Stimulated activated CD4-positive, alpha-beta T cell treated with anti-CD3 and anti-CD28 coated beads, Interleukin-1b, Interleukin-23, amount 100 ng/mL, for 4 hours (primary cell): ENCODE measurements at places on chromosomes 16 and 17.

GRCh38 chr16:24845726-24846547 lies at the start of gene SLC5A11:
SLC5A11 (plus strand) TSS chr16:24845963; CDS start chr16:24858644, 12,681 bp downstream.
- no peak for DNase-seq

DNA sequence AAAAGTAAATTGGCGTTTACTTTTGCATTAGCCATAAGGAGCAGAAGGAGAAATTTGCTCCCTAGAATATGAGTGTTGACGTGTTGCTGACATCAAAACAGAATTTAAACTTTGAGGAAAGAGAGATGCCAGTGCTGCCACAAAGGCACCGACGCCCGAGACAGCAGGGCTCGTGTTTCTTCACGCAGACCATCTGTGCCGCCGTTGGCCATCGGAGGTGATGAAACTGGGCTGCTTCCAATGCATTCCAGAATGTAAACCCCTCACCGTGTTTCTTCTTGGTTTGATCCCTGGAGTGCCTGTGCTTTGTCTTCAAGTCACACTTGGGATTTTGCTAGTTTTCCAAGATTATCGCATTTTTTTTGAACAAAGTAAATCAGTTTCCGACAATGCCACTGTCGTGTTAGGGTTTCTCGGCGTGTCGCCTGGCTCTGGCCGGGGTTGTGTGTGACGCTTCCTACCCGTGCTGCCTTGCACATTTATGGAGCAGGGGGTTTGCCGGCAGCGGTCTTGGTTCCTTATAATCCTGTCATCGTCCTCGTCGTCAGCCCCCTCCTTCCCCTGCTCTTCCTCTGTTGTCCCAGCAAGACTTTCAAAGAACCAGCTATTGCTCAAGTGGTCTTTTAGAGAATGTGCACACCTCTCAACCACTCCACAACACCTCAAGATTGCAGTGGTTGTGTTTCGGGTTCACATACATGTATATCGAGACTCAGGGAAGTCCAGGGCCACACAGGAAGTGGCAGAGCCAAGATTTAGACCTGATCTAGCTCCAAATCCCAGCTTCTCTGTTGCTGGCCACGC lies 103.9 kb downstream of the METRNL start:
- DNase-seq, result no peak

DNA sequence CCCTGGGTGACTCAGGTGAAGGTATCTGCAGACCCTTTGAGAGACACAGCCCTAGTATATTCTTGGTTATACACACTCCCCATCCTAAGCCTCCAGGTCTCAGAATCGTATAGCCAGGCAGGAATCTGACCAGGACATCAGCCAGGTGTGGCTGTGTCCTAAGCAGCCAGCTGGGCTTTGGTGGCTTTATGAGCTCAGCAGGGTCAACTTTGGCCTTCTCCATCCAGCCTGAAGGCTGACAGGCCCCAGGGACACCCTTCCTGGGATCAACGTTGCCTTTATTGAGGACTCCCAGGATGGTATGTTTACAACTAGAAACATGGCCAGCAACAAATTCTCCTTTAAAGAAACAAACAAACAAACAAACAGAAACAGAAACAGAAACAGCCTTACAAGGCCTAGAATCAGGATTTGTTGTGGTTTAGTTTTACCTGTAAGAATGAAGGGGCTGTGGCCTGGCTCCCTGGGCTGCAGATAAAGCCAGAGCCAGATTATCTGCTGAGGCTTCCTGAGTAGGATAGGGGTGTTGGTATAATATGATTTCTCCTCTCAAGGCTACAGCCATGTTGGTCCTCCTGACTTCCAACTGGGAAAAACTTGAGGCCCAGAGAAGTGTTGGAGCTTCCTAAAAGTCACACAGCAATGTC lies 8.5 kb downstream of the KIF19 start:
- no peak for DNase-seq

DNA sequence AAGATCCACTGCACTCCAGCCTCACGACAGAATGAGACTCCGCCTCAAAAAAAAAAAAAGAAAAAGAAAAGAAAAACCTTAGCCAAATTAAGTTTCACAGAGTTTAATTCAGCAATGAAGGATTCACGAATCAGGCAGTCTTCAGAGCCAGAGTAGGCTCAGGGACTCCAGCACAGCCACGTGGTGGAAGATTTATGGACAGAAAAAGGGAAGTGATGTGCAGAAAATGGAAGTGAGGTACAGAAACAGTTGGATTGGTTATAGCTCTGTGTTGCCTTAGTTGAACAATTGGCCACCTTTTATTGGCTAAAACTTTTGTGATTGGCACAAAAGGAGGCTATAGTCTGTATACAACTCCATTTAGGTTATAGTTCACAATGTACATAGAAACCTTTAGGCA lies 256.6 kb downstream of the HS3ST3B1 start:
- no peak for DNase-seq
